ENCODE measurements at places on chromosomes 12 and 14.

DNA sequence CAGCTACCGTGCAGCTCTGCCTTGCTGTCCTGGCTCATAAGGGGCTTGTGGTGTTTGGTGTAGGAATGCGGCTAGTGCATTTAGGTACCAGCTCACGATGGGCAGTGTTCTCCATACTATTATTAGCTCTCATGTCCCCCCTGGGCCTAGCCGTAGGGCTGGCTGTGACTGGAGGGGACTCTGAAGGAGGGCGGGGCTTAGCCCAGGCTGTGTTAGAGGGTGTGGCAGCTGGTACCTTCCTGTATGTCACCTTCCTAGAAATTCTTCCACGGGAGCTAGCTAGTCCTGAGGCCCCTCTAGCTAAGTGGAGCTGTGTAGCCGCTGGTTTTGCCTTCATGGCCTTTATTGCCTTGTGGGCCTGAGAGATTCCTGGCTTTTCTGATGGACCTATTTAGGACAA is 2.1 kb downstream of the SLC39A2 start:
- DNase-seq = no peak

- no peak for DNase-seq
Observed at GRCh38 chr14:67343601-67344230, 15.9 kb downstream of the ATP6V1D start.

GRCh38 chr12:60112763-60113162 is 516.9 kb downstream of the SLC16A7 start:
- DNase-seq = no peak

DNA sequence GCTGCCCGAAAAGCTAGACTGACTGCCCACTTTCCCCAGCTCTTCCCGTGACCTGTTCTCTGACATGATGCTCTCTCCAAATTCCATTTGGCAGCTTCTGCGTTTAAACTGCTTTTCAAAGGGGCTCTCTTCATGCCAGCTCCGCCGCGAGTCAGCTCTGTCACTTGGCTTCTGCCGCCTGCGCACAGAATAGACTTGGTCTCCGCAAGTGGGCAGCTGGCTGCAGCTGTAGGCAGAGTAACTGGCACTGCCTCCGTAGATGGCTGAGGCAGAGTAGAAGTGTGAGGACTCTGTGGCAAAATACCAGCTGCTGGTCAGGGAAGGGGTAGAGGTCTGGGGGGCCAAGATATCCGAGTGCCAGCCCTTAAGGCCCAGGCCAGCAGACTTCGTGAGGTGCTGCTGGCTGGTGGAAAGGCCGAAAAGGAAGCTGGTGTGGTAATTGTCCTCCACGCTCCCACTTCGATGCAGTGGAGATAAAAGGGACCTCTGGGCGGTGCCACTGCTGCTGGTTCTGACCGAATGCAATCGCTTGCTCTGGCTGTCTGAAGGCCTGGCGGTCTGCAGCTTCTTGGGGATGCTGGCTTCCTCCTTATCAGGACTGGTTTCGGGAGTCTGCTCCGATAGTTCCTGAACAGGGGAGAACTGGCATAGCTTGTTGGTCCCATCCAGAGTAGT is 85.7 kb downstream of the DUSP16 start:
- DNase-seq = no peak

- no peak for DNase-seq
Observed at GRCh38 chr12:6049587-6049986, 74.9 kb downstream of the VWF start.

DNA sequence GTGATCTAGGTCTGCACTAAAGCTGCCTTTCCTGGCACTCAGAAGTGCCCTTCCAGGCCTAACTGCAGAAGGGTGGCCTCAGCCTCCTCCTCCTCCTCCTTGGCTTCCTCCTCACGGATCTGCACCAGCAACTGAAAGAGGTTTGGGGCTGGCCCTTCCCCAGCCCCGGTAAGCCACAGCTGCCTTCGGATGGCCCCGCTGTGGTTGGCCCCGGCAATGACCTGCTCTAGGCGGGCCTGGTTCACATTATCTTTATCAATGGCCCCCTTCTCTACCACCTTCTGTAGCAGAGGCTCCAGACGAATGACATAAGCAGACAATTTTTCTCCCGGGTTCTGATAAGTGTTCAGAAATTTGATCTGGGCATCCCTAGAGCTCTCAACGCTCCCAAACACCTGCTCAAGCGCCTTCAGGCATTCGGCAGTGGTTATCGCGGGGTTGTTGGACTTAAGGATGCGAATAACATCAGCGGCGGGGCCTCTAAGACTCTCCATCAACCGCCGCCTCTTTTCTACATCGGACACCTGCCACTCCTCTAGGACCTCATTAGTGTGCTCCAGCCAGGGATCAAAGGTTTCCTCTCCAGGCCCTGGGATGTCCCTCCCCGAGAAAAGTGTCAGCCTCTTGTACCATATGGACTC is 1.5 kb downstream of the PNMA1 start:
- no peak for DNase-seq

GRCh38 chr14:24240110-24240918 is 2.1 kb downstream of the TINF2 start:
- DNase-seq = no peak

- DNase-seq = no peak
Observed at GRCh38 chr12:23193552-23193951, 568.6 kb downstream of the ETNK1 start.

- no peak for DNase-seq
Observed at GRCh38 chr14:80304125-80304766, 92.9 kb upstream of the DIO2 start.

- no peak for DNase-seq
Observed at GRCh38 chr12:89189448-89189847, 162.9 kb downstream of the DUSP6 start.

- no peak for DNase-seq
Observed at GRCh38 chr14:45150386-45150890, 14.7 kb downstream of the FANCM start.

Data from germinal center (tissue), 1 donor.